Naive thymus-derived CD4-positive, alpha-beta T cell (primary cell): ENCODE measurements at places on chromosomes 2 and 18. TPM values are rescaled to one million over a fixed set of nuclear protein-coding genes. Genes with fewer than 3 reads are reported as not detected.

DNA sequence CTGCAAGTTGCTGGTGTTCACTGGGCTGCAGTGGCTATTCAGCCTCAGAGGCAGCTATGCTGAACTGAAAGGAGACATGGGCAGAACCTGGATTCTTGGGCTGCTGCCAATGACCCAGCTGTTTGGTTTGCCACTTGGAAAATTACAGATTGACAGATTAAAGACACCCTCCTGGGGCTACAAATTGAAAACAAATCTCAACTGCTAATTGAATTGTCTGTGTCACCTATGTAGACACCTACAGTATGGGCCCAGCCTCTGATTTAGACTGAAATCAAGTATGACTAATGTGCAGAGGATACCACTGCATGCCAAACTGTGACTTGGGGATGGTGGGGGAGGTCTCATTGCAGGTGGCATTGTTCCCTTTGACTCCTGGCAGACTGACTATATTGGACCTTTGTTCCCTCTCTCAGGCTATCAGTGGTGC is 42.8 kb downstream of the ITSN2 start:
- no peak for DNase-seq
- peaks cover under 1% of the 10 kb centered on the region for H3K36me3 ChIP-seq
- no peak overlapping the region for H3K4me3 ChIP-seq
- H3K27me3 ChIP-seq, result no peaks in the 10 kb centered on the region

The GAREM2 gene
- 4.9 TPM for total RNA-seq

DNA sequence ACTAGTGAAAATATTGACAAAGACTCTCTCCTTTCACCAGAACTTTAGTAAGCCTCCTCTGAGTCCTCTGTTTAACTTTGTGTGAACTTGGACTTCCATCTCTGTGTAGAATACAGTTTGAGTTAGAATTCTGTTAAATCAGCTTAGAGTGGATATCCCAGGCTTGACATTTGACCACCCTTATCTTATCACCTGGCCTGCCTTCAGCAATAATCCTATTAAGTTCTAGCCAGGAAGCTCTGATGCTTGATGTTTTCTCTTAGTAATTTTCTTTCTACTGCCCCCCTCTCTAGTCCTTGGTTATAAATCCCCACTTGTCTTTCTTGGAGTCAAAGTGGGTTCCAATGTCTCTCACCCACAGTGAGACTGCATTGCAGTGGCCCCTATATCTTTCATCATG is 702.7 kb upstream of the GCFC2 start:
- H3K27ac ChIP-seq, result no peak overlapping the region
- H3K36me3 ChIP-seq, result no peaks in the 10 kb centered on the region
- no peaks in the 10 kb centered on the region for H3K4me1 ChIP-seq

The TUBA4B gene
- not detected in 2 replicates for total RNA-seq

GRCh38 chr2:8527031-8527430 is 154.8 kb upstream of the ID2 start:
- H3K36me3 ChIP-seq, result no peaks in the 10 kb centered on the region
- H3K27me3 ChIP-seq, result no peaks in the 10 kb centered on the region
- H3K4me3 ChIP-seq, result no peak overlapping the region
- H3K4me1 ChIP-seq, result peaks cover 27% of the 10 kb centered on the region
- H3K27ac ChIP-seq, result no peak overlapping the region

DNA sequence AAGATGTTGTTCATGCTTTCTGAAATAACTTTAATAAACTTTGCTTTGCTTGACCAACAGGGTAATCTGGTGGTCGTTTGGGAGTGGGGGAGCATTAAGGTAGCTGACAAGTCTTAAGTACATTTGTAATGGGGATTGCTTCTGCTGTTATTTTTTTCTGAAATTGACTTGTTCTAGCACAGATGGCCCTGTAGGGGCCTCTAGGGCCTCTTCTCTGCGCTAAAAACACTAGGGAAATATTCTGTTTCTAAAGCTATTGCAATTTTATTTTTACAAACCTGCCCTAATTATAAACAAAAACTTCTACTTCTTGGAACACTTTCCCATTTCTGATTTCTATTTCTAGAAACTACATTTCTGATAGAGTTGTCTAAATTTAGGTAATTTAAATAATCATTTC is 191.3 kb upstream of the KCNJ3 start:
- H3K4me1 ChIP-seq, result no peaks in the 10 kb centered on the region
- DNase-seq, result no peak
- no peak overlapping the region for H3K4me3 ChIP-seq
- H3K27me3 ChIP-seq, result no peaks in the 10 kb centered on the region
- no peaks in the 10 kb centered on the region for H3K36me3 ChIP-seq
- H3K27ac ChIP-seq, result no peak overlapping the region

- H3K4me3 ChIP-seq, result no peak overlapping the region
- peaks cover 43% of the 10 kb centered on the region for H3K4me1 ChIP-seq
- no peaks in the 10 kb centered on the region for H3K36me3 ChIP-seq
- no peak overlapping the region for H3K27ac ChIP-seq
These were observed 217.2 kb downstream of the LDLRAD4 start for GRCh38 chr18:13435586-13436333.

- DNase-seq, result no peak
- peaks cover 55% of the 10 kb centered on the region for H3K36me3 ChIP-seq
- H3K27ac ChIP-seq, result no peak overlapping the region
- no peak overlapping the region for H3K4me3 ChIP-seq
- no peaks in the 10 kb centered on the region for H3K27me3 ChIP-seq
These were observed 29.8 kb downstream of the NFATC1 start for GRCh38 chr18:79425569-79425886.

GRCh38 chr2:192888109-192888508 is 693.4 kb upstream of the TMEFF2 start:
- no peaks in the 10 kb centered on the region for H3K4me1 ChIP-seq
- no peak for DNase-seq
- no peak overlapping the region for H3K27ac ChIP-seq
- H3K27me3 ChIP-seq, result no peaks in the 10 kb centered on the region
- H3K36me3 ChIP-seq, result no peaks in the 10 kb centered on the region

The SDC1 gene
- 0.10 and 0.12 TPM in 2 replicates for total RNA-seq

GRCh38 chr2:38549071-38549704 is 53.5 kb downstream of the HNRNPLL start:
- H3K4me1 ChIP-seq, result no peaks in the 10 kb centered on the region
- H3K27me3 ChIP-seq, result no peaks in the 10 kb centered on the region
- H3K27ac ChIP-seq, result no peak overlapping the region
- no peak overlapping the region for H3K4me3 ChIP-seq
- no peak for DNase-seq

DNA sequence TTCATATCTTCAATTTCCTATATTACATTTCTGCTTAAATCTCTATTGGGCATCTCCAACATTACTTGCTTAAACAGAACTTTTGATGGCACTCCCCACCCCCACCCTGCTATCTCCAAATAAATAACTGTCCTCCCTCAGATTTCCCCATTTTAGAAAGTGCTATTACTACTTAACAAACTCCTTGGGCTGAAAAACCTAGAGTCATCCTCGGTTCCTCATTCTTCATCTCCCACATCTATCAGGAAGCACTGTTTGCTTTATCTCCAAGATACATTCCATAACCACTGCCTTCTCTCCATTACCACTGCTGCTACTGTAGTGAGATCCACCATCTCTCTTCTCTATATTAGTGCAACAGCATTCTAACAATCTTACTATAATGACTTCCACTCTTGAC is 150.4 kb upstream of the CYRIA start:
- H3K27me3 ChIP-seq, result no peaks in the 10 kb centered on the region
- H3K36me3 ChIP-seq, result no peaks in the 10 kb centered on the region
- no peaks in the 10 kb centered on the region for H3K4me1 ChIP-seq

The AKAIN1 gene
- not detected for total RNA-seq

The RPL31 gene
- total RNA-seq, result 2,548 TPM

The SERPINB4 gene
- not detected for total RNA-seq

DNA sequence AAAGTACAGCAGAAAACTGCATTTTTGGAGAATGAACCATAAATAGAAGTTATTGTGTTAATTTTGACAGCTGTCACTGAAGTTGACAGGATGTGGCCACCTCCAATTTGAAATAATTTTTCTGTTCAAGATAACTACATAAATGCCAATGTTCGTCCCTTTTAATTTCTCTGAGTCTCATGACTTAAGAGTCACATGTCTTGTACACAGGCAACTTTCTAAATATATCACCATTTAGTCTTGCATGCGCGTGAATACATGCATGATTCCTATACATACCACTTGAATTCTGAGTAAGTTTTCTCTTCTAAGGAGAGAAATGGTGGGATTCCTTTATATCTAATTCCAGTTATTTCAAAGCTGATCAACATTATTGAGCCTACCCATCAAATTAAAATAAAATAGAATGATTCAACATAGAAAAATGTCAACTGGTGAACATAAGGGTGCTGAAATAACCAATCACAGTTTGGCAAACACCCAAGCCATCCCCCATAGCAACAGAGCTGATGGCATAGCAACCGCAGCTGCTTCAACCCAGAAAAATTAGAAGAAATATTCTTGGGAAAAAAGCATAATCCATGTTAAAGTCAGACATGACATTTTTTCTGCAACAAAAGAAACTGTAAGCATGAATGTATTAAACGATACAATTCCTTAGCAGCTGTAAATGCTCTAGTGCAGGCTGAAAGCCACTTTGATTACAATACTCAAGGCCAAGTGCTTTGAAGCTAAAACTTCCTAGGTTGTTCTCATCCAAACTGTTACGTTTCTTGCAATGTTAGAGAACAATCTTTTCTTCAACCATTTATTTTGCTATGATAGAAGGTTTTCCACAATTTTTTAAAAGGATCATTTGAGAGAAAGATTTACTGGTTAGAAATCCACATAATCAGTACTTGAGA is 282.7 kb downstream of the DLGAP1 start:
- DNase-seq, result no peak
- no peak overlapping the region for H3K27ac ChIP-seq
- H3K4me3 ChIP-seq, result no peak overlapping the region
- no peaks in the 10 kb centered on the region for H3K27me3 ChIP-seq
- no peaks in the 10 kb centered on the region for H3K4me1 ChIP-seq
- no peaks in the 10 kb centered on the region for H3K36me3 ChIP-seq

The CSRNP3 gene
- not detected for total RNA-seq

GRCh38 chr2:59463426-59463825 is 1090.0 kb downstream of the BCL11A start:
- H3K27ac ChIP-seq, result no peak overlapping the region
- H3K4me1 ChIP-seq, result no peaks in the 10 kb centered on the region
- no peak for DNase-seq
- H3K4me3 ChIP-seq, result no peak overlapping the region
- no peaks in the 10 kb centered on the region for H3K36me3 ChIP-seq
- no peaks in the 10 kb centered on the region for H3K27me3 ChIP-seq

The TGIF1 gene
- 15.4 and 18.3 TPM in 2 replicates for total RNA-seq

GRCh38 chr2:88239781-88240180 is 69.6 kb downstream of the THNSL2 start:
- H3K27ac ChIP-seq, result no peak overlapping the region
- no peaks in the 10 kb centered on the region for H3K27me3 ChIP-seq
- H3K36me3 ChIP-seq, result no peaks in the 10 kb centered on the region
- H3K4me1 ChIP-seq, result no peaks in the 10 kb centered on the region

DNA sequence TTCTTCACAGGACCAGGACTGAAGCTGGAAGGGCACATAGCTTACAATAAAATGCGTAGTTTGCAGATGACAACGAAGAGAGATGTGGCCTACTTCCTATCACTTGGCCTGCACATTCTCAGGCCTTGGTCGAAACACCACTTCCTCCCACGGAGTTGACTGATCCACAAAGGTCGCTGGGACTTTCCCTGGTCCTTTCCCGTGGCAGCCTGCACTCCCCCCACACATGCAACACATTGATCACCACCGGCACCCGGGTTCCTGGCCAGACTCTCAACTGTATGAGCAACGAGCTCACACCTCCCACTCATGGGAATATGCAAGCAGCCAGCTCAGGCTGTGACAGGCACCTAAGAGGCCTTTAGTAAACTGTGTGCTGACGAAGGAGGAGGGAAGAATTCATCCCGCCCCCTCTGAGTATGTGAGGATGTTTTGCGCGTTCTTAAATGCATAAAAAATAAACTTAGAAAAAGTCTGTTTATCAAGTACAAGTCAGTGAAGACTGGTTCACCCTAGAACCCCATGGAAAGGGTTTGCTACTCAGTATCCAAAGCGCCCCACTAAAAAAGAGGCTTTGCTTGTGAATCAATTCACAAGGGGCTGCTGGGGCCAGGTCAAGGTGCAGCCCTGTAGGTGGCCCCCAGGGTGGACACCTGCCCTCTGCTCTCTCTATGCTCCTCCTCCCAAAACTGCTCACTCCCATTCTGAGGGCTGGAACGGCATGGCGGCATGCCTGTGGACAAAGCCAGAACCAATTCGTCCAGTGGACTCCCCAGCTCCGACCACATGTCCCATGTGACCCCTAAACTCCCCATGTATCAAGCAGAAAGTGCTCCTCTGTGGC is 154.3 kb downstream of the EIPR1 start:
- H3K27ac ChIP-seq, result peak overlapping the region; percentile 65
- H3K4me3 ChIP-seq, result no peak overlapping the region
- peaks cover 22% of the 10 kb centered on the region for H3K4me1 ChIP-seq

DNA sequence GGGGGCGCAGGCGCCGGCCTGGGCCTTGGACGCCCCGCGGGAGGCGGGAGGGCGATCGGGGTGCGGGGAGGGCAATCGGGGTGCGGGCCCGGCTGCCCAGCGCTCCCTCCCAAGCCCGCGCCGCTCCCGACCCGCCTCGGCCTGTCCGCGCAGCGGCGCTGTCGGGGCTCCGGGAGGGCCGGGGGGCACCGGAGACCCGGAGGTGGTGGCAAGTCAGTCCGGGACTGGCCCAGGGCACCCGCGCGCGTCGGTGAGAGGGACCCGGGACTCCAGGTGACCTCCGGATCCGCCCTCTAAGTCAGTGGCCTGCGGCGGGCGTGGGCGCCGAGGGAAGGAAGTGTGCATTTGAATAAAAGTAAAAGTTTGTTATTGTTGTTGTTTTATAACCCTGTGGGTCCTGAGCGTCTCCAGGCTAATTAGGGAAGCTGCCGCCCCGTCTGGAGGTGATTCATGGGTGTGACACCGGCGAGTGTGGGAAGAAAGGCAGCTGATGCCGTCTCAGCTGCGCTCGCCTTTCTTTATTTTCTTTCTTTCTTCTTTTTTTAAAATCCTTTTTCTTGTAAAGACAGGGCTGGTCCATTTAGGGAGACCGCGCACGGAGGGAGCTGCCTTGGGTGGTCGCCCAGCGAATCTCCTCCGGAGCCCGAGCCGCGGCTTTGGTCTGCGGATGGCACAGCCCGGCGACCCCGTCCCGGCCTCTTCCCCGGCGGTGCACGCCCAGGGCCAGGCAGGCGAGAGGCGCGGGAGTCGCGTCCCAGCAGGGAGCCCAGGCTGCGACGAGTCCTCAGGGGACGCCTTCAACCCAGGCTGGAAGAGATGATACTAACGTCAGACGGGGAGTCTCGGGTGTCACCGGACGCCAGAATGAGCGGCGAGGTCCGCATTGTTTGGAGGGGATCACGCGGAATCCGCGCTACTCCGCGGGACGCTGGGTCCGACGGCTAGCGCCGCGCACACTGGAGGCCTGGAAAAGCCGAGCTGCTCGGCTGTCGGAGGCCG is 627 bp upstream of the CRACDL start:
- no peak for DNase-seq
- no peaks in the 10 kb centered on the region for H3K36me3 ChIP-seq
- peaks cover 5% of the 10 kb centered on the region for H3K4me1 ChIP-seq
- H3K27ac ChIP-seq, result no peak overlapping the region

DNA sequence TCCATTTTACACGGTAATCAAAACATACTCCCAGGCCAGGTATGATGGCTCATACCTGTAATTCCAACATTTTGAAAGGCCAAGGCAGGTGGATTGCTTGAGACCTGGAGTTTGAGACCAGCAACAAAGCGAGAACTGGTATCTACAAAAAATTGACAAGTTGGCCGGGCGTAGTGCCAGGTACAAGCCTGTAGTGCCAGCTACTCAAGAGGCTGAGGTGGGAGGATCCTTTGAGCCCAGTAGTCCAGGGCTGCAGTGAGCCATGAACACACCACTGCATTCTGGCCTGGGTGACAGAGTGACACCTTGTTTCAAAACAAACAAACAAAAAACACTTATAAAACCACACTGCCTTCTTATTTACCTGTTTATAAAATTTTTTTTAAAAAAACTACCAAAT is 80.8 kb downstream of the GAREM1 start:
- H3K27ac ChIP-seq, result no peak overlapping the region
- no peaks in the 10 kb centered on the region for H3K36me3 ChIP-seq
- H3K27me3 ChIP-seq, result no peaks in the 10 kb centered on the region
- no peak overlapping the region for H3K4me3 ChIP-seq
